ENCODE measurements at places on chromosomes 6 and 20. TPM values are rescaled to one million over a fixed set of nuclear protein-coding genes. Genes with fewer than 3 reads are reported as not detected.
A peak's percentile ranks its signal among the peaks of the same experiment; 100 is the strongest.

The NKX2-2 gene
- not detected for total RNA-seq

The ZBTB12 gene
- 3.5 TPM for total RNA-seq

The RAET1G gene
- total RNA-seq = 0.67 TPM

The HIVEP1 gene
- total RNA-seq = 11.0 TPM

The SLC22A16 gene
- total RNA-seq = not detected

The PERP gene
- 19.0 TPM for total RNA-seq

DNA sequence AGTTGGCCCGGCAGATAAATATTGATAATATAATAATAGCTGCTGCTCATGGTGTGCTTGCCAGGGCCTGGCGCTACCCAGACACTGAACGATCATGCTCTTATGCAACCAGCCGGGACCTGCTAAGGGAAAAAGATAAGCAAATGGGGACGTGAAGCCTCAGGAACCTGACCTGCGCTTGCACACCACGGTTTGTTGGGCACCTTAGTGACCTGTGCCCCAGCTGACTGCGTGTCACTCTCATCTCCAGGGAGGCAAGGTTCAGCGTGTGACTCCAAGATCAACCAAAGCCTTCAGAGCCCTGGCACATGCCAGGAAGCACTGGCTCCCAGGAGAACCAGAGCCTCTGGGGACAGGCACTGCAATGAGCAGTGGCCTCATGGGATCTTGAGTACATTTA is 111.1 kb downstream of the AGPAT4 start:
- DNase-seq = no peak

DNA sequence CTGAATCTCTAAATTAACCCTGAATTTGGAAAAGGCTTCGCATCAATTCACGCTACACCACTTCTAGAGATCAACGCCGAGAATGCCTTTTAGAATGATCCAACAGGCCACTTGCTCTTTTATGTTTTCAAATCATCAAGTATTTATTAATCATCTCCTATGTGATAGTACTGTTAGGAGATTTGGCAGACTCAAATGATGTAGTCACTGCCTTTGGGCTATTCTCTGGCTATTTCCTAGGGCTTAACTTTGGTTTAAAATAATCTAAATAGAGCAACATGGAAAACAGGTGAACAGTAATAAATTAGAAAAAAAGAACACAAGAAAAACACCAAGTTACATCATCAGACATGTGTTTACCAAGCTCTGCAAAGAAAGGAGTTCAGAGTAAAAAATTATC is 140.3 kb downstream of the TENT5A start:
- DNase-seq = no peak

GRCh38 chr6:158865769-158866168 is 46.6 kb upstream of the EZR start:
- DNase-seq = no peak

GRCh38 chr20:33578510-33578909 is 83.6 kb upstream of the C20orf144 start:
- DNase-seq = no peak

DNA sequence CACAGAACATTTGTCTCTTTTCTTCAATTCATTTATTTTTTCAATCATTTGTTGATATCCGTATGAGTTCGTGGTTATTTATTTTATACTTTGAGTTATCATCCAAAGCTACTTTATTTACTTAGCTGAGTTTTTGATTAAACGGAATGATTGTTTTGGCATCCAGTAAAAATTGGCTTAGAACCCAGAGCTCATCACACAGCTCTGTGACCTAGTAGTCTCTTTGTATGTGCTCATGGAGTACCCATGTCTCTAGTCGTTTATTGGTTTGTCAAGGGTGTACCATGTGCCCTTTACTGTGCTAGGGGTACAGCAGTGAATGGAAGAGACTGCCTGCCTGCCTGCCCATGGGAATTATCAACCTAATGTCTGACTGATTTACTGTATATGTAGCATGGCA is 142.2 kb downstream of the MYLK4 start:
- no peak for DNase-seq

GRCh38 chr20:35263532-35264341 is 14.2 kb downstream of the MMP24OS start:
- no peak for DNase-seq

- no peak for DNase-seq
Observed at GRCh38 chr6:40138273-40138720, 204.0 kb upstream of the MOCS1 start.

GRCh38 chr6:142850679-142851423 is 94.1 kb downstream of the HIVEP2 start:
- no peak for DNase-seq

DNA sequence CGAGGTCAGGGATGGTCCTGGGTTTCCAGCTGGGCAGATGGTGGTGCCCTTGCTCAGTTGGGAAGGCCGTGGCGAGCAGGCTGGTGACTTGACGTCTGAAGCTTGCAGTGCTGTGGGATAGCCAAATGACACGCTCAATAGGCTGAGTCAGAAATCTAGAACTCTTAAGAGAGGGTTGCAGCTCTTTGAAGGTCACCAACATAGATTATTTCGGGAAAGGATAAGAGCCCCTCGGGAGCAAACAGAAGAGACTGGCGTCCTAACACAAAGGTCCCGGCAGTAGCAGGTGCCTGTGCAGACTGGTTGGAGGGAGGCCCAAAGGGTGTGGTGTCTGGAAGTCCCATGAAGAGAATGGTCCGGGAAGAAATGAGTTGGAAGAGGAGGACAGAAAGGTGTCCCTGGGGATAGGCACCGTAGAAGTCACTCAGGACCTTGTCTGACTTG is 18.4 kb downstream of the PKIG start:
- DNase-seq = no peak

DNA sequence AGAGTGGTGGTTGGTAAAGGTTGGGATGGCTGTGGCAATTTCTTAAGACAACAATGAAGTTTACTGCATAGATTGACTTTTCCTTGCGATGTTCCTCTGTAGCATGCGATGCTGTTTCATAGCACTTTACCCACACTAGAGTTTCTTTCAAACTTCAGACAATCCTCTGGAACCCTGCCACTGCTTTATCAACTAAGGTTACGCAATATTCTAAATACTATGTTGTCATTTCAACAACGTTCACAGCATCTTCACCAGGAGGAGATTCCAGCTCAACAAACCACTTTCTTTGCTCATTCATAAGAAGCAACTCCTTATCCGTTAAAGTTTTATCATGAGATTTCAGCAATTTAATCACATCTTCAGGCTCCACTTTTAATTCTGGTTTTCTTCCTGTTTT is 161.2 kb upstream of the NRSN1 start:
- DNase-seq = no peak

GRCh38 chr6:49563006-49563886 is 12.8 kb downstream of the C6orf141 start:
- no peak for DNase-seq

- DNase-seq = no peak
Observed at GRCh38 chr6:99066044-99066443, 118.3 kb upstream of the FBXL4 start.

GRCh38 chr6:35343092-35343834 is 905 bp downstream of the PPARD start:
- peak; percentile 32 for DNase-seq

DNA sequence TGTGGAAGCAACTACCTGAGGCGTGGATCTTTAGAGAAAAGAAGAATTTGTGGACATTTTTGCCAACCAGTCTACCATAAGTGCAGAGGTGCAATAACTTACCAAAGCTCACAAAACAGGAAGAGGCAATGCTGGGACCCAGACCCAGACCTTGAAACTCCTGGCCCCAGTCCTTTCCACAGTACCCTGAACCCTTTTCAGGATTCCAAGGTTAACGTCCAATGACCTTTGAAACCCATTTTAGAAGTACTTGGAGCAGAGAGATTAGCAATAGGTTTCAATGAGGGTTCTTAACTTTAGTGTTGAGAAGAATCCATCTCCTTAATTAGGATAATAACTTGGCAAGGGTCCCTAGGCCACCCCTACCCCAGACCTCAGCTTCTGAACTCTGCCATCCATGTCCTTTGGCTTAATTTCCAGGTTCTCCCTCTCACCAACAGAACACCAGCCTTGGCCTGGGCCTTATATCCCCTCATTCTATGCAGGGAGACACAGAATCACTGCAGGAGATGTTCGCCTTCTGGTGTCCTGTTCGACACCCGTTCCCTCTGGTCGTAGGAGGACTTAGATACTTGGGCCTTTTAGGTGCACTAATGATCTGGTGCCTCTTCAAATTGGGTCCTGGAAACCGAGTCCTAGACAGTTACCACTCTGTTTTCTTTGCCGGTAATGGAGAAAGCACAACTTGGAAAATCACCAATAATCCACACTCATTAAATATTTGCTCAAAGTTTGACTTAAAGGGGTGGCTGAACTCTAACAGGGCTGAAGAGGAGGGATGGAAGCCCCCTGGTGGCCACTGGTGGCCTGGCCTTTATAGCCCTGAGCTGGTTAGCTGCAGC is 40.6 kb downstream of the ISM1 start:
- no peak for DNase-seq

DNA sequence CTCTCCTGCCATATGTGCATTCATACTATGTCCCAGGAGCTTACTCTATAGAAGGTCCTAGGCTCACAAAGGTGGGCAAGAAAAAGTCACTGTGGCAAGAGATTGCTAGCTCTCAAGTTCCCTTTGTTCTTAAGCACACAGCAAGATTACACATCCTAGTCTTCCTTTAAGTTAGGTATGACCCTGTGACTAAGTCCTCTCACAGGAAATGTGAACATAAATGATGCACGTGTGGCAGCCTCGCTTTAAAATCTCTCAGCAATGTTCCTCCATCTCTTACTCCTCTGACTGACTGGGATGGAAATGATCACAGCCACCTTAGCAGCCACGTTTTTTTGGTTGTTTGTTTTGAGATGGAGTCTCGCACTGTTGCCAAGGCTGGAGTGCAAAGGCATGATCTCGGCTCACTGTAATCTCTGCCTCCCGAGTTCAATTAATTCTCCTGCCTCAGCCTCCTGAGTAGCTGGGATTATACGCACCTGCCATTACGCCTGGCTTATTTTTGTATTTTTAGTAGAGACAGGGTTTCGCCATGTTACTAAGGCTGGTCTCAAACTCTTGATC is 35.7 kb upstream of the HAO1 start:
- DNase-seq = no peak

DNA sequence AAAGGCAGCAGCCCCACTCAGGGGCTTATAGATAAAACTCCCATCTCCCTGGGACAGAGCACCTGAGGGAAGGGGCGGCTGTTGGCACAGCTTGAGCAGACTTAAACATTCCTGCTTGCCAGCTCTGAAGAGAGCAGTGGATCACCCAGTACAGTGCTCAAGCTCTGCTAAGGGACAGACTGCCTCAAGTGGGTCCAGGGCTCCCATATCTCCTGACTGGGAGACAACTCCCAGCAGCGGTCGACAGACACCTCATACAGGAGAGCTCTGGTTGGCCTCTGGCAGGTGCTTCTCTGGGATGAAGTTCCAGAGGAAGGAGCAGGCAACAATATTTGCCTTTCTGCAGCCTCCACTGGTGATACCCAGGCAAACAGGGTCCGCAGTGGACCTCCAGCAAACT is 810.1 kb downstream of the EYS start:
- no peak for DNase-seq

GRCh38 chr6:169707772-169708171 is 5.8 kb downstream of the C6orf120 start:
- no peak for DNase-seq

DNA sequence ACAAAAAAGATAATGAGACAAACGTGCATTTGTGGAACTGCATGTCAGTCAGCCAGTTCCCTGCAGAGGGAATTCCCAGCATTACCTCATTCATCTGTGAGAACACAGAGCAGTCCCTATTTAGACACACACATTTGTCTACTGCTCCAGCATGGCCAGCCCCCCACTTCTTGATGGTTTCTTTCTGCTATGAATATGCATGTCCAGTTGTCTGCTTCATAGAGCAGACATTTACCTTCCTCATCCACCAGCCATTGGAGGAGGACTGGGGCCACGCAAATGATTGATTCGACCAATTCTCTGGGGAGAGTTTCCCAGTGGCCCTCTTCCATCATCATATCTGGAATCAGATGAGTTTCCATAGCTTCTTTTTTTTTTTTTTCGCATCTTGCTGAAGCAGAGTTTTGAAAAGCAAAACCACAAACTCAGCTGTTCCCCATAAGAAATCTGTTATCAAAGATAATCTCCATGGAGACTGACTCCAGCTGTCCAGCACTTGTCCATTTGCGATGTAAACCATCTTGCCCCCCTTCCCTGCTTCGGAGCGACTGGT is 11.8 kb downstream of the ENPP1 start:
- DNase-seq = no peak

DNA sequence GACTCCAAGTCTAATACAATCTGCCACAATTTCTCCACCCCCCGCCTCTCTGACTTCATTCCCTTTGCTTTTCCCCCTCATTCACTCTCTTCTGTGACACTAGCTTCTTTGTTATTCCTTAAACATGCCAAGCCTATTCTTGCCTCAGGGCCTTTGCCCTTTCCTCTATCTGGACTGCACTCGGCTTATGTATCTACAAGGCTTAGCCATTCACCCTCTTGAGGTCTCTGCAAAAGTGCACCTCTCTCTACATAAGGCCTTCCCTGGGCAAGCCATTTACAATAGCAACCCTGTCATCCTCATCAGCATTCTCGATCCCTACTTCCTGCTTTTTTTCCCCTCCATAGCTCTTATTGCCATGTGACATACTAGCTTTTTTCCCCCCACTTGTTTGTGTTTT is 168.9 kb downstream of the PDSS2 start:
- DNase-seq = no peak

DNA sequence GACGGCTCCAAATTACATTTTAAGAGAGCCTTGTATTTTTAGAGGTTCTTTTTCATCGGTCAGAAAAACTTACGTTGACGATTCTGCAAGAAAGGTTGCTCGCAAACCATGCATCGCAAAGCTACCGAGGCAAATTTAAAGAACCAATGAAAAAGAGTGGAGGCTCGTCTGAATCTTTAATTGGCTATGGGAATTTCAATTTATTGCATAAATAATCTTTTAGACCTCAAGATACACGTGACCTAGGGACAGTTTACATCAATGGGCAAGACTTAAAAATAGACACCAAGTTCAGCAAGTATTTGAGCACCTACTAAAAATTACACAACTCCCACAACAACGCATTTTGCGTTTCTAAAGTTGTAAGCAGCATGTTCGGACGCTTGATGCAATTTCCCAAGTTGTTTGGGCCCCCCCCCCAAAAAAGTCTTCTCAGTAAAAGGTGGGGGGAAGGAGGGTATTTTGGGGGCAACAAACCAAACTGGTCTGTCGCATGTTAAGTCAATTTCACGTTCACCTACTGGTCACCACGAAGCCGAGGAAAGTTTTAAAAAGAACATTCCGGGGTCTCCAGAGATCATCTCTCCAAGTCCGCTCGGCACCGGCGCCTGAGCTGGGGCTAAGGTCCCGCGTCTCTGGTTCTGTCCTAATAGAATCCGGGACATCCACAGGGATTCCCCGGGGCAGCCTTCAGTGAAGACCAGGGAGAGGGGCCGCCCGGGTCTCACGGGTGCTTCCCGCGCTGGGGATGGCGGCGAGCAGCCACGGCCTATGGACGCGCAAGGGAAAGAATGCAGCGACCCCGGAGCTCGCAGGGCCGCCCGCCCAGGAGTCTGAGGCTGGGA is 851 bp downstream of the SNX5 start:
- no peak for DNase-seq

- no peak for DNase-seq
Observed at GRCh38 chr6:124819346-124819745, 142.9 kb upstream of the RNF217 start.

GRCh38 chr20:1391640-1392442 is 1.0 kb downstream of the FKBP1A start:
- peak; percentile 72 for DNase-seq

GRCh38 chr6:33172688-33173534 is 19.4 kb downstream of the COL11A2 start:
- no peak for DNase-seq
